ENCODE measurements at places on chromosomes 11 and 22.

GRCh38 chr11:130486987-130487923 lies 38.8 kb downstream of the ADAMTS15 start:
- DNase-seq = no peak

- DNase-seq = no peak
Measured at GRCh38 chr11:79182794-79183193, 258.0 kb downstream of the TENM4 start.

DNA sequence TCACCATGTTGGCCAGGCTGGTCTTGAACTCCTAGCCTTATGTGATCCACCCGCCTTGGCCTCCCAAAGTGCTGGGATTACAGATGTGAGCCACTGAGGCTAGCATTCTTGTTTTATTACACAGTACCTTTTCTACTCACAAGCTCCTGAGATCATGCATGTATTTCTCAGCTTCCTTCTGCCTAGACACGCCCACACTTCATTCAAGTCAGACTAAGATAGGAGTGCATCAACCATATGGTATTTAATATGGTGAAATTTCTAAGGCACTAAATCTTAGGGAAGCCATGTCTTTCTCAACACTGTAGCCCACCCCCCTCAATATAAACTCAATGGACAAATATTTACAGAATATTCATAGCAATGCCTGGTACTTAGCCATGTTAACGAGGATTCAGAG lies 62.1 kb downstream of the SLC25A17 start:
- DNase-seq = no peak

GRCh38 chr22:46069521-46070214 lies 80.7 kb upstream of the PPARA start:
- no peak for DNase-seq

DNA sequence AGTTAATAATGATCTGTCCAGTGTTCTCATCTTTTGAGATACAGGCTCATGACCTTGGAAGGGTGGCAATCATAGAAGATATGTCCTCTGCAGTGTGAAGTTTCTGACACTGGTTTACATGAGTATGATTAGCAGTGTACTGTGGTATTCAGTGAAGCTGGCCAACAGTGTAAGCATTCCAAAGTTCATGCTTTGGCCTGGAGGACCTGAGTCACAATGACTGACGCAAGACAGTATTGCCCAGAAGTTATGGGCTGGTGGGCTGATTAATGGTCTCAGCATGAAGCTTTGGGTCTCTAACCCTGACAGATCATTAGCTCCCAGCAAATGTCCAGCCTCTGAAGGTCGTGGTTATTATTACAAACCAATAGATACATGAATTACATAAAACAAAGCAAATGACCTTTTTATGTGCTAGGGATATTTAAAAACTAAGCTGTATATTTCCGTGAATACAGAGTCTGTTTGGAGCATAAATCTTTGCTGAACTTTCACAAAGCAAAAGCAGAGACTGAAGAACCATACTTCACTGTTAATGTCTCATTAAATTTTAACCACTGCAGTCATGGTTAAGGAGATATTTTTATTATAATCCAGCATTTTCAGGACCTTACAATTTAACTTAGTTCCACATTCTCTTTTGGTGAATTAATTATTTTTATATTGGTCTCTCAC lies 28.3 kb upstream of the USP47 start:
- DNase-seq = no peak

DNA sequence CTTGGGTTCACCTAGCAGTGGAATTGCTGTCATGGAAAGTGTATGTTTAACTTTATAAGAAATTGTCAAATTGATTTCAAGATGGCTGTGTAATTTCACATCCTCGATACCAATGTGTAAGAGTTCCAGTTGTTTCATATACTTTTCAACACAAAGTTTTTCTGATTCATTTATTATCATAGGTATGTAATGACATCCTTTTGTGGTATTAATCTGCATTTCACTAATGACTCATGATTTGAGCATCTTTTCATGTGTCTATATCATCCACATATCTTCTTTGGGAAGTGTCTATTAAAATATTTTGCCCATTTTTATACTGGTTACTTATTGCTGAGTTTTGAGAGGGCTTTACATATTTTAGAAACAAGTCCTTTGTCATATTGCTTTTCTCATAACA lies 17.0 kb upstream of the GLYATL1B start:
- DNase-seq = no peak

DNA sequence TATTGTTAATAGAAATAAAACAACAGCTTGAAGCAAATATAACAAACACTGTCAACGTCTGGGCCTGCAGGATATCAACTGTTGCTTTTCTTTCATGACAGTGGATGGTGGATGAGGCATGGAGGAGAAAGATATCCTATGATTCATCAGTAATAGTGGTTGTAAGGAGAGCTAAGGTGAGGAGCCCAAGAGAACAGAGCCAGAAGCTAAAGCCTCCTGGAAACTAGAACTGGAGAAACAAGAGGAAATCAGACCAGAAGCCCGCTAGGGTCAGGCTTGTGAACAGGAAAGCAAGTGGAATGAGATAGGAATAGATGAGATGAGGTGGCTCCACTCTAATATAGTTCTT lies 37.7 kb upstream of the MMP12 start:
- DNase-seq = no peak

Measured in T-helper 1 cell (primary cell).